Activated T-helper 1 cell treated with anti-CD3 and anti-CD28 coated beads, Interleukin-2, amount 50 U/mL, for 16 hours (primary cell): ENCODE measurements at places on chromosomes 3 and 15.

DNA sequence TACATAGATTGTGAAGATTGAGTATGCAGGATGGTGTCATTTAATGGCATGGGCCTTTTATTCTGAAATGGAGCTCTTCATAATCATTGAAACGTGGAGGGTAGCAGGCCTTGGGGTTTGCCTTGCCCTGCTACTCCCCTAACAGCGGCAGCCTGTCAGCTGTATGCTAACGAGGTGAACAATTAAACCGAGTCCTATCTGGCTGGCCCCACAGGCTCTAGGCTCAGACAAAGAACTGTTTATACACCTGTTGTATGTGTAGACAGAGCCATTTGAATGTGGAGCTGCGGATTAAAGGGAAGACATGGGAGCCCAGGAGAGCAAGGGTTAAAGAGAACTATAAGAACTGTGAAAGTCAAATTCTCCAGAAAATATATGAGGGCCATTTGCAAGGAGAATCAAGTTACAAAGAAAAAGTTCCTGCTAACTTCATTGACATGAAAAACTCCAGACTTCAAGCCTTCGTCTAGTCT, 116.7 kb upstream of the CGNL1 start:
- DNase-seq = no peak

GRCh38 chr3:107816107-107816506, 274.7 kb downstream of the CD47 start:
- DNase-seq = no peak

GRCh38 chr3:28841441-28841840, 439.4 kb upstream of the RBMS3 start:
- DNase-seq = no peak

DNA sequence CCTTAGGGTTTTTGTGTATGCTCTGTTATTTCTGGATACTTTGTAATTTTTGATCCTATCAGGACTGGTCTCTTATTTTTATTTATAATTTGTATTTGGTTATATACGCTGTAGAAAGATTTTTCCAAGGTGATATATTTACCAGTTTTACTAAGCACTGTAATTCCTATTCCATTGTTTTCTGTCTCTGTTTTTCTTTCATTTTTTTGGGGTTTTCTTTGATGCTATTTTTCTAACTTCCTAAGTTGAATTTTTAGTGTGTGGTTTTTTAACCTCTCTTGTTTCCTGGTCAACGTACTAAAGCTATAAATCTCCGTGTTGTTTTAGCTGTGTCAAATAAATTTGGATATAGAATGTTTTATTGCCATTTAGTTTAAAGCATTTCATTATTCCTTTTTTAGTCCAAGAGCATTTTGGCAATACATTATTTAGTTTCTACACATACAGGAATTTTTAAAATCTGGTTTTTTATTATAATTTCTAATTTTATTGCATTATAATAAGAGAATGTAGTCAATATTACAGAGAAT, 128.1 kb upstream of the THRB start:
- no peak for DNase-seq

GRCh38 chr15:48516121-48516520, 129.4 kb downstream of the FBN1 start:
- DNase-seq = no peak

DNA sequence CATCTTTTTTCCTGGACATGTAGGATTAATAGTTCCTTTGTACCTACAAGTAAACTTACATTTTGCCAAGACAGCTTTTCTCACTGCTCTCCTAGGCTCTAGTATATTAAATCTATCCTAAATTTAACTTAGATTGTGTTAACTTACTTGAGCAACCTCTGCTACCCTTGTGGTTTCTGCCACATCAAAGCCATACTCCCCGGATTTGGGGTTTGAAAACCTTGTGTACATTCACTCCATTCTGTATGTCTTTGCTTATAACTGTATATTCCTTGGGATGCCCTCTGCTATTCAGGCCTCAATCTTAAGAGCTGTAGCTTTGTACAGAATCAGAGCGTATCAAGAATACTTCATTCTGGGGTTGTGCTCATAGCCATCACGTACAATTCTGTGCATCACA, 60.4 kb downstream of the ARIH1 start:
- DNase-seq = no peak

- no peak for DNase-seq
These were observed 906.0 kb upstream of the ALCAM start for GRCh38 chr3:104460477-104461406.

- DNase-seq = no peak
These were observed 36.3 kb downstream of the STAC start for GRCh38 chr3:36416599-36416998.

DNA sequence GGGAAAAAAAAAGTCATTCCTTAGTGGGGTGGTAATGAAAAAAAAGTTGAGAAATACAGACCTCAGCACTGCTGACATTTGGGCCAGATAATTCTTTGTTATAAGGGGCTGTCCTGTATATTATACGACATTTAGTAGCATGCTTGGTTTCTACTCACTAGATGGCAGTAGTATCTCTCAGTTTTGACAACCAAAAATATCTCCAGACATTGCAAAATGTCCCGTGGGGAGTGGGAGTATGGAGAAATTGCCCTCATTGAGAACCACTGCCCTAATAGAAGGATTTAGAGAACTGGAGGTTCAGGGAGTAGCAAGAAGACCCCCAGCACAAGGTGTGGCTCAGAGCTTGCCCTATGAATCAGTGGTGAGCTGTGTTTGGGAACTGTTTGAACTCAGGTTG, 28.6 kb upstream of the TEX264 start:
- DNase-seq = no peak

DNA sequence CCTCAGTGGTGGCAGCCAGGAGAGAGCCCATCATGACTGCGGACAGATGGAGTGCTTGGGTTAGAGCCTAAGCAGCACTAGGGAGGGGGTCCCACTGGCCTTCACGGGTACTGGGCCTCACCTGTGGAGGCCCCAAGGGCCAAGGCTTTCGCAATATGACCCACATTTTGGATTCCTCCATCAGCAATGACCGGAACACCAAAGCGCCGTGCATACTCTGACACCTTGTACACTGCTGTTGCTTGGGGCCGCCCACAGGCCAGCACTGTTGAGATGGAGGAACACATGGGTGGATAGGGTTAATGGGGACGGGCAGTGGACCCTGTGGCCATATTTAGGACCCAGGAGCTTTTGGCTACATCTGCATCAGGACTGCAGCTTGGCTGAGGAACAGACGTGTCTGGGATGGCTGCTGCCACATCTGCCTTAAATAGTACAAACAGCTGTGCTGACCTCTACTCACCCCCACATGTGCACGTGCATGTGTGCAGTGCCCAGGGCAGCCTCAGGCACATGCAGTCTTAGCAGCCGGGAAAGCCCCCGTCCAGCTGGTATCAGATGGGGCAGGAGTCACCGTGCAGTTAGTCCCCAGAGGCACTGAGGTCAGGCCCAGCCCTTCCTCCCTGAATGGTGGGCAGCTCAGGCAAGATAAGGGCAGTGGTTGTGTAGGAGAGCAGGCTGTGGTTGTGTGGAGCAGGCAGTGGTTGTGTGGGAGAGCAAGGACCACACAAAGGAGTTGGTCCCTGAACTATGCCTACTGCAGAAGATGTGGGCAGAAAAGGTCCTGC, 3.3 kb downstream of the NDUFAF3 start:
- DNase-seq = no peak

DNA sequence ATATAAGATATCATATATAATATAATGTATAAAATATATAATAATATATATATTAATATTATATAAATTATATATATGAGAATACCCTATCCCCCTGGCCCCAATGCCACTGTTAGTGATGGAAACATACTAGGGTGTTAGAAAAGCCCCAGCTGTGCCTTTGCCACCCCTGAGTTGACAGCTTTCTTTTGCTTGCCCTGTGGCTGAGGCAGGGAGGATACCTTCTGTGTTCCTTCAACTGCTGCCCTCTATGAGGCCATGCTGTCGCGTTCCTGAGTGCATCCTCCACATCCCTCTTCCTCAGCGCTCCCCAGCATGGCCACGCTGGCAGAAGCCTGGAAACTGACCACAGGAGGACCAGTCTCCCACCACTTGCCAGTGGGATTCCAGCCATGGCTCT, 26.3 kb downstream of the FAN1 start:
- no peak for DNase-seq

DNA sequence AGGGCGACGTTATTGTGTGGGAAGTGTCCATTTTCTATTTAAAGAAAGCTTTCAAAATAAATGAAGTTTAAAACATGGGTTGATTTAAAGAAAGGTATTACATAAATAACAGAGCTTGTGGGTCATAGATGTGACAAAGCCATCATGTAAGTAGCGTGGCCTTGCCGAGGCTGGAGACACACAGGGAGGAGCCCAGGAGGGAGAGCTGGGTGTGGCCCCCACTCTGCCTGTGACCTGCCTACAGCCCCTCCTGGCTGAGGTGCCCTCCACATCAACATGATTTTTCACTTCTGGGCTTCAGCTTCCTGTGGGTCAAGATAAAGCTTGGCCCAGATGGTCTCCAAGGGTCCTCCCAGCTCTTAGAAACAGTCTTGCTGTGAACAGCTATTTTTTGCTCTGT, 12.5 kb upstream of the MGLL start:
- no peak for DNase-seq

DNA sequence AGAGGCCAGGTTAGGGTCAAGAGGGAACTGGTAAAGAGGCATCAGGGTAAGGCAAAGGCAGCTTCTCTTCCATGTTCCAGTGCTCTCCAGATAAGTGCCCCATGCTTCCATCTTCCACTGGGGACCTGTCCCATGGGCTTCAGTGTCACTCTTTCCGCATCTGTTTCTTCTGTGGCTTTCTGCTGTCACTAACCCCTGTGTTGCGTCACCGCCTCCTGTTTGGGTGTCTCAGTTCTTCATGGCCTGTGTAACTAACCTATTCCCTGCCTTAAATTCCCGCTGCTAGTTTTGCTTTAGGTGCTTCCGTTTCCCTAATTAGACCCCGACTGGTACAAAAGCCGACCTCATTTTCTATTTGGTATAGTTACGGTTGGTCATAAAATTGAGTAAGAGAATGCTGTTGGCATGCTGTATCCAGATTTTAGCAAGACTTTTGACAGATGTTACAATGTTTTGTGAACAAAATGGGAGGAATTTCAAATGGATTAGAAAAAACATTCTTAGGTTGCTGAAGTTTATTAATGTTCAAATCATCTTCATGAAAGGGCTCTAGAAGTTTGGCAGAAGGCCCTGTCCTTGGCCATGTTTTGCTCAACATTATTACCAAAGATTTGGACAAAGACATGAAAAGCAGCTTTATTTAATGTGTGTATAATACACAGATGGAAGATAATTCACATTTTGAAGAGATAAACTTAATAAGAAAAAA, 245.3 kb downstream of the BBX start:
- no peak for DNase-seq

DNA sequence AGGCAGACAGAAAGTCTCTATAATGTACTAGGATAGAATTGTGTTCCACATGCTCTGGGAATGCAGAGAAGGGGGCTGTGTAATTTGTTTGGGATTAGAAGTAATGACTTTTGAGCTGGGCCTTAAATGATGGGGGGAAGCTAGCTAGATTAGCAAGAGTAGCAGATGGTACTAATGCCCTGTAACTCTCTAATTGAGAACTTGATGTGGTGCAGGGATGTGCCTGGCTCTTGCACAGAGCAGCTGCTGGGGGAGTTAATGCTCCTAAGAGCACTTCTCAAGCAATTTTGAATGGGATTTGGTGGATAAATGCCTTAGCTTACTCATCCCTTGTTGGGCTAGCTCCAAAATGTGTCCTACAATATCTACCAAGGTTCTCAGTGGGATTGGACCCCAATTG, 12.4 kb upstream of the SYN2 start:
- DNase-seq = no peak

DNA sequence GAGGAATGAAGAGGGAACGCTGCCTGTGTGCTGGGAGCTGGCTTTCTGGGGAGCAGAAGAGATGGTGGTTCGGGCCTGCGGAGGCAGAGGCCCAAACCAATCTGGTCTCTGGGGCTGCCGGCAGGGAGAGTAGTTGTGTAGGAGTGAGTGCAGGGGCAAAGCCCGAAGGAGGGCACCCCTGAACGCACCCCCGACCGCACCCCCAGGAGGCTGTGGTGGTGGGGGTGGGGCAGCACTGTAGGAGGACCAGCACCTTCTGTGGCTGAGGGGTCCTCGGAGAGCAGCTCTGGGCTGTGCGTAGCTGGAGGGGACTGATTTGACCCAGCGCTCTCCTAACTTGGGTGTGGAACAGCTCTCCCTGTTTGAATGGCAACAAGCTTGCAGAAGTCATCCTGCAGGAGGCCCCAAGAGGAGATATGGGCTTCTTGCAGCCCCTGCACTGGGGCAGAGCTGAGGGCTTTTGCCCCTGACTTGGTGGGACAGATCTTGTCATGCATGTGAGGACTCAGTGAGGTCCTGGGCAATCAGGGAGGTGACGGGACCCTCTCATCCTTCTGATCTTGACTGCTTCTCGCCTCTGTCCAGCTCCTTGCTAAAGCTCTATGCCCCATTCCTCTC, 26.1 kb downstream of the C15orf39 start:
- no peak for DNase-seq

DNA sequence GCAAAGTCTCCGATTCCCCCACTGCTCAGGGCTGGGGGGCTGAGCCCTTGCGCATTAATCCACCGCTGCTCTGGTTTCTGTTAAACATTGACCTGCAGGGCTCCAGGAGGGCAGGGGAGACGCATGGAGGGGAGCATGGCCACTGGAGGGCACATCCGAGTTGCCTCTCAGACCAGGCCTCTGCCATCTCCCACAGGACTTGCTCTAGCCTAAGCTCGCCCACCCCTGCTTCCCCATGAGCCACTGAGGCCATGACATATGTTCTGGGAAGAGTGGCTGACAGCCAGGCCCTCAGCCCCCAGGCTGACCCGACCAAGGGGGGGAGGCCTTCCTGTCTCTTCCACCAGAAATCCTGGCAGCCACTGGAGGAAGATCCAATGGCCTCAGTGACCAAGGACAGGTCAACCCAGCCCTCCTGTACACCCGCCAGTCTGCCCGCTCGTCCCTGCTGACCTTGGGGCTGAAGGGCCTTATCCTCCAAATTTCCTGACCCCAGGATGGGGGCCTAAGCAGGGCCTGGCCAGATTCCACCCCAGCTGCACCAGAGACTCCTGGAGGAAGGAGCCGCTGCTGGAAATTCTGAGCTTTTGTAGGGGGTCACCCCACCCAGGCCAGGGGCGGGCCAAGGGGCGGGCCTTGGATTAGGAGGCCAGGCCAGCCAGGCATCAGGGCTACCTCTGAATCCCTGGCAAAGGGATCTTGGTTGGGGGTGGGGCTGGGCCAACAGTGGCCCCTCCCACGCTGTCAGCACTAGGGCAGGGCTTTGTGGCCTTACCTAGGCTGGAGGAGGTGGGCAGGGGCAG, at the start of gene HYAL1:
Gene HYAL1 (minus strand): TSS at position 562 of the 803 bp plus-strand sequence. CDS start 618 bp downstream, outside the sequence.
- DNase-seq = no peak
